ENCODE measurements at places on chromosomes 7 and 10.
A peak's percentile ranks its signal among the peaks of the same experiment; 100 is the strongest.

- peak; percentile 71 for DNase-seq
These were observed 655 bp downstream of the PTPRE start for GRCh38 chr10:127907411-127908105.

DNA sequence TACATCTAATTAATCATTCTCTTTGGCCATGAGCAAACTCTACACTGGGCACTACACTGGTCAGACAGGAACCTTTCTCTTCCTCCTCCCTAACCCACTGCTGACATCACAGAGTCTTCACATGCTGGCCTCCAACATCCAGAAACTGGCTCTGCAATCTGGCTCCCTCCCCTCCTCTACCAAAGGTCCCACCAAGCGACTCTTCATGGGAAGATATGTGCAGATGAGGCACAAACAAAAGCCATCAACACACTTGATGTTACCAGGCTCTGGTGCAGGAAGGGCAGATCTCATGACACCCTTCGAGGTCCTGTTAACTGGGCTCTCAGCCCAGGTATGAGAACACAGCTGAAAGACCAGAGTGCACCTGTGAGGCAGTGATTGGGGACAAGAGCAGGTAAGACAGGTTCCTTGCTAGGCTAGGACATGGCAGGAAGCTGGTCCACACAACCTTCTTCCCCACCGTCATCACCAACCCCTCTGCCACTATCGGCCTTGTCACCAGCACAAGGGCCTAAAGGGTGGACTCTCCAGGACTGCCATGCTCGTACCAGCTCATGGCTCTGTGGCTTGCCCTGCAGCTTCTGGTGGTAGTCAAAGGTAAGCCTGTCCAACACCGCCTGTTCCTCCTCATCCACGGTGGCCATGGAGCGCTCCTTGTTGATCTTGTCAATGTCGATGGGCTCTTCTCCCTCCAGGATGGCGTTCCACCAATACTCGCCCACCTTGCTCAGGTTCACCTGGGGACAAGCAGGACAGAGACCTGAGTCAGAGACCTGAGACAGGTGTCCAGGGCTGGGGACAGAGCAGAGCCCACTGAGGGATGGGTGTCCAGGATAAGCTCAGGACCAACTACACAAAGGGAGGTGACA lies 66.6 kb upstream of the CAMK2B start:
- DNase-seq: no peak

GRCh38 chr7:36474283-36475010 lies 84.8 kb downstream of the ANLN start:
- peak; percentile 29 for DNase-seq

GRCh38 chr10:132383751-132384196 lies 13.2 kb upstream of the PWWP2B start:
- DNase-seq: no peak

DNA sequence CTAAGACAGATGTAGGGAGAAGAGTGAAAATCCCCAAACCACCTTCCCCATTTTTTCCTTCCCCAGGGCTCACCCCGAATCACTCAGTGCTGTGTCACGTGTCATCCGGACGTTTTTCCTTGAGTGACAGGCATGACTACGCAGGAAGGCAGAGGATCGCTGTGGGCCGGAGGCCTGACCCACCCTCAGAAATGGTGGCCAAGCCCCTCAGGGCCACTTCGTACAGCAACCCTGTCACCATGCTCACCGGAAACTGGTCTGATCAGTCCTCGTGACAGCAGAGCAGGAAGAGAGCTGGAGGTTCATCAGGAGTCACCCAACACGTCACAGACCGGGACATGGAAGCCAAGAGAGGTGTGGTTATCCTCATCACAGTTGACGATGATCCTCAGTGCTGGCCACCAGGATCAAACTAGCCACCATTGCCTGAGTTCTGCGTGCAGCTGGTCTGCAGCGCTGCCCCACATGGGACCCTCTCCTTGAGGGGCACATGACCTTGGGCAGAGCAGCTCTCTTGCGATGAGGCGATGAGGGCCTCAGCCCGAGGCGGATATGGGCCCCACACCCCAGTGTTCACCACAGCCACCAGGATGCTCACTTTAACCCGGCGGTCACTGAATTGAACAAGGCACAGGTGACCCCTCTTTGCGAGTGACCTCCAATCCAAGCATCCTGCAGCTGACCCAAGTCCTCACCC lies 99.3 kb upstream of the INSIG1 start:
- no peak for DNase-seq

- no peak for DNase-seq
These were observed 73.0 kb downstream of the TCF7L2 start for GRCh38 chr10:113023017-113023416.

DNA sequence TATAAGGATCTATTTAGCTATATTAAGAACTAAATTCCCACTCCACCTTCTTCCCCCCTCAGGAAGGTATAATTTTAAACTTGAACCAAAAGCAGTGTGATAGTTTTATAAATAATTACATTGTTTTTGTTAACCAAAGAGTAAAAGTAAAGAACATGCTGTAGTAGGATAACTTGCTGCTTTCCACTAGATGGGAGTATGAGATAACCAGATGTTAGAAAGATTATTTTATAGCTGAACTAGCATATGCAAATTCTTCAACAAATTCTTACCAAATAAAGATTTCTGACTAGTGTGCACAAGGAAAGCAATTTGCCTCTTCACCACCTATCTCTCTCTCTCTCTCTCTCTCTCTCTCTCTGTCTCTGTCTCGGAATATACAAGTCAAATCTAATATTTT lies 31.8 kb downstream of the TES start:
- peak; percentile 42 for DNase-seq

- no peak for DNase-seq
These were observed 456.8 kb downstream of the KCNMA1 start for GRCh38 chr10:77180794-77181193.

- no peak for DNase-seq
These were observed 67.7 kb downstream of the GNA12 start for GRCh38 chr7:2776401-2776800.

DNA sequence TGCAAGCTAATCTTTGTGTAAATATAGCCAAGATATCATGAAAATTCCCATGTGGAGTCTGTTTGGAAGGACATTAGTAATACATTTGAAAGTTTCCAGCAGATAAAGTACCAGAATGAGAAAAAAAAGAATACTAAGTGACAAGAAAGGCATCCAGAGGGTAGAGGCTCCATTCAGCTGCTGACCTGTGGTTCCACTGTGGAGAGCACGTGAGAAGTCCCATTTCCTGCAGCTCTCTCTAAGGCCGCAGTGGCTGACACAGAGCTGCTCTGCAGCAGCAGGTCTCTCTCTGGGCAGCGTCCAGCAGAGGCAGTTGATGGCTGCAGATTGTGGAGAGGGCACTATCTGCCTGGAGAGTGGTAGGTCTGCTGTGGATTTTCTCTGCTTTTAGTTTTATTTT lies 100.1 kb upstream of the TMEM72 start:
- DNase-seq: no peak

DNA sequence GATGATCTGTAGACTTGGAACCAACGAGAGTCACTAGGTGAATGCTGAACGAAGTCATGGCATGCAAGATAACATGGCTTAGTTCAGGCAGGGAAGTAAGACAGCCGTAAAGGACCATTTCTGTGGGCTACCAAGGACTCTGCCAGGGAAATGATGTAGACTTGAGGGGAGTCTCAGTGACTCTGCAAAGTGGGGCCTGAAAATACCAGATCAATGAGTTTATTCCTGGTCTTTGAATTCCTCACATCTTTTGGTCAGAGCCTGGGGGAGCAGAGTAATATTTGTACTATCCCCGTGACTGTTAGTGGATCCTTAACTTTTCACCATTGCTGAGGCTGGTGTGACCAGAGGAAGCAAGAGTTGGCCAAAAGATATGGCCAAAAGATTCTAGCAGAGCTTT lies 60.7 kb upstream of the INHBA start:
- no peak for DNase-seq

DNA sequence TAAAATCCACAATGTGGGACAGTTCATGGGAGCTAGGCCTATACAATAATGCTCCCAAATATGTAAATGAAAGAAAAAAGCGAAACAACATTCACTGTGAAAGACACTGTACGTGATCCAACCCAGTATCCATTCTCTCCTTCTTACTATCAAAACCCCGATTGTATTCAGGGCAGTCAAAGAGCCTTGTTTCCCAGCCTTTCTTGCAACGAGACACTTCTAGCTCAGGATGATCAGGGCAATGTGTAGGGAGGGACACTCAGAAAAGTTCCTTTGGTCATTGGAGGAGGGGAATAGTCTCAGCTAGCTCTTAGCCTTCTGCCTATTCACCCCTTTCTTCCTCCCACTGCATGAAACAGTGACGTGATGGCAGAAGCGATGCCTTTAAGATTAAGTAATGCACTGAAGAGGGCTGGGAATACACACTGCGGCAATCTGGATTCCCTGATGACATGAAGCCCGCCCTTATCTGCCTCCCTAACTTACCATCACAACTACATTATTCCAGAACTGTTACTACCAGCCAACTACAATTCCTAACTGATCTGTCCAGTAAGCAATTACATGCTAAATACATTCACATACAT lies 27.3 kb downstream of the UBE2H start:
- peak; percentile 88 for DNase-seq

DNA sequence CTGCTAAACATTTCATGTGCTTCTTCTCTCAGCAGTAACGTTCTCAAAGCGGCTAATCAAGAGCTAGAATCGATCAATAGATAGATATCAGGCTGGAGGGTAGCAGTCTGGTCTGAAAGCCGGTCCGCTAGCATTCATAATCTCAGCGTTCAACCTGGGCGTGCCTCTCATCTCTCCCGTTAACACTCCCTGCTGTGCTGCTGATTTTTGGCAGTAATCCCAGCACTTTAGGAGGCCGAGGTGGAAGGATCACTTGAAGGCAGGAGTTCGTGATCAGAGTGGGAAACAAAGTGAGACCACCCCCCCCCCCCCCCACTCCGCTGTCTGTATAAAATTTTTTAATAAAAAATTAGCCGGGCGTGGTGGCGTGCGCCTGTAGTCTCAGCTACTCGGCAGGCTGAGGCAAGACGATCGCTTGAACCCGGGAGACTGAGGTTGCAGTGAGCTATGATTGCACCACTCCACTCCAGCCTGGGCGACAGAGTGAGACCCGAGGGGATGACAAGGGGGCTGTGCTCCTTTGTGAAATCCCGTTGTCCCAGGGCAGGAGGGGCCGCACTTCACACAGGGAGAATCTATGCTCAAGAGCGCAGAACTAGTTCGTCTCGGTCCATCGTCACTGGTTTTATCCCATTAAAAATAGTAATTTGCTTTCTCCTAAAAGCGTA lies 624 bp upstream of the CEP55 start:
- DNase-seq: peak; percentile 51

DNA sequence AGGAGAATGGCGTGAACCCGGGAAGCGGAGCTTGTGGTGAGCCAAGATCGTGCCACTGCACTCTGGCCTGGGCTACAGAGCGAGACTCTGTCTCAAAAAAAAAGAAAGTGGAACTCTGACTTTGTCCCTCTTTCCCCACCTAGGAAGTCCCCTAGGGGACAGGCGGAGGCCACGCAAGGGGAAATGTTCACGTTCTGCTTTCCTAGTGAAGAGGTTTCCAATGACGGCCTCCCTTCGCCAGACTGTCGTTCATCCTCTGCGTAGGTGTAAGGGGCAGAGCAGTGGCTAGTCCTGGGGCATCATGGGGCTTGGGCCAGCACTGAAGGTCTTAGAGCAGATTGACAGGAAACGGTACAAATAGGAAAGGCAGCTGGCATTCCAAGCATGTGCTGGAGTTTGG lies 30.6 kb downstream of the SUFU start:
- DNase-seq: no peak

GRCh38 chr7:841943-842342 lies 9.7 kb downstream of the SUN1 start:
- no peak for DNase-seq

DNA sequence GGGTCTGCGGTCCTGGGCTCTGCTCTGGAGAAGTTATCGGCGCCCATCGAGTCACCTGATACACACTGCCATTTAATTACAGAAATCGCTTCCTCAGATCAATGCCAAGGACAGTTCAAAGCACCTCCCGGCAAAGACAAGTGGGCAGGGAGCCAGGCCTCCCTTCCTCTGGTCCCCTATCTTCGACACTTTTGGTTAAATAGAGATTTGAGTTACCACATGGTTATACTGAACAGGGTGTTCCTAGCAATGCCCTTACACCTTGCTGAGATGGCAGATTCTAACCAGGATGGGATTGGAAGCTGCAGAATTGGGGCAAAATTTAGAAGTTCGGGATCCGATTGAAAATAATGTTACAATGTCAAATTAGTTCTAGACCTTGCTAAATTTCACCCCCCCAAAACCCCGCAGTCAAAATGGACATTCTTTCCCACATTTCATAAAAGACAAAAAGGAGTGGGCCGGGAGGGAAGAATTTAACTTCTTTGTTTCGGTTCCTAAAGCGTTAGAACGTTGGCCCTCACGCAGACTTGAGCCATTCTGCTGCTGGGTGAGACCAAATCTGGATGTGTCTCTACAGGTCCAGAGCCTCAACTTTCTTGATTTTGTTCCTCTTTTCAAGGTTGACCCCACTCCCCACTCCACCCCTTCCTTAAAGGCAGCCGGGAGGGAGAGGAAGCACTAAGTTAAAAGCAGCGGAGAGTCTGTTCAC lies 2.2 kb upstream of the DLX5 start:
- DNase-seq: no peak

- peak; percentile 24 for DNase-seq
These were observed 177.3 kb upstream of the TMEM72 start for GRCh38 chr10:44733501-44734488.

- no peak for DNase-seq
These were observed 27.0 kb downstream of the TMEM209 start for GRCh38 chr7:130178251-130178650.

- no peak for DNase-seq
These were observed 383.5 kb downstream of the POM121L12 start for GRCh38 chr7:53418834-53419482.

GRCh38 chr10:73774637-73775036 lies 7.2 kb upstream of the CHCHD1 start:
- peak; percentile 56 for DNase-seq

- DNase-seq: no peak
These were observed 57.5 kb downstream of the HDAC9 start for GRCh38 chr7:18552943-18553604.

GRCh38 chr7:155298834-155299534 lies 1.3 kb downstream of the INSIG1 start:
- DNase-seq: peak; percentile 97

- no peak for DNase-seq
These were observed 33.2 kb downstream of the KMT2C start for GRCh38 chr7:152402384-152403250.

- no peak for DNase-seq
These were observed 99.6 kb downstream of the ZMYND11 start for GRCh38 chr10:234708-235406.

DNA sequence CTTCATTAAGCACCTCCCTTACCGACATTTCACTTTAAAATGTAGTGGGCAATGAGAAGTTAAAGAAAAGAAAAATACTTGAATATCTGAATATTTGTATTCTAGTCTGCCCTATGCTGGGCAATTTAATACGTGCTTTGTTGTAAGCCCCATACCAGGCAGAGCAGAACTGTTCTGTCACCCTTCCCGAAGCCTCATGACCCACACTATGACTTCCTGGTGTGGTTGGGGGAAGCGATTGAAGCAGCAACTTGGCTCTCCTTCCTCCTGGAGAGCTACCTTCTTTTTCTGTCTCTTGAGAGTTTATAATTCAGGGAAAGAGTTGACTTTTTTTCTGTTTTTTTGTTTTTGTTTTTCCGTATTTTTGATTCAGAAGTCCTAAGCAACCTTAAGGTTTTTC lies 243.7 kb downstream of the INHBA start:
- no peak for DNase-seq

All from fibroblast of mammary gland (primary cell).